Natural killer cell (primary cell): ENCODE measurements at places on chromosomes 5 and 9. TPM values are rescaled to one million over a fixed set of nuclear protein-coding genes. Genes with fewer than 3 reads are reported as not detected.

Gene CDC23
- 24.6 TPM for total RNA-seq

Gene PCSK1
- not detected for total RNA-seq

Gene SOHLH1
- not detected for total RNA-seq

- H3K27me3 ChIP-seq: no peaks in the 10 kb centered on the region
- H3K36me3 ChIP-seq: no peaks in the 10 kb centered on the region
- H3K27ac ChIP-seq: no peak overlapping the region
- H3K4me1 ChIP-seq: no peaks in the 10 kb centered on the region
- DNase-seq: no peak
- no peak overlapping the region for H3K4me3 ChIP-seq
Measured at GRCh38 chr5:135233477-135233876, 165.6 kb downstream of the MACROH2A1 start.

- H3K27ac ChIP-seq: no peak overlapping the region
- no peaks in the 10 kb centered on the region for H3K36me3 ChIP-seq
- no peak for DNase-seq
- H3K4me3 ChIP-seq: no peak overlapping the region
- H3K27me3 ChIP-seq: no peaks in the 10 kb centered on the region
Measured at GRCh38 chr9:9108641-9109040, 1309.1 kb upstream of the DMAC1 start.

DNA sequence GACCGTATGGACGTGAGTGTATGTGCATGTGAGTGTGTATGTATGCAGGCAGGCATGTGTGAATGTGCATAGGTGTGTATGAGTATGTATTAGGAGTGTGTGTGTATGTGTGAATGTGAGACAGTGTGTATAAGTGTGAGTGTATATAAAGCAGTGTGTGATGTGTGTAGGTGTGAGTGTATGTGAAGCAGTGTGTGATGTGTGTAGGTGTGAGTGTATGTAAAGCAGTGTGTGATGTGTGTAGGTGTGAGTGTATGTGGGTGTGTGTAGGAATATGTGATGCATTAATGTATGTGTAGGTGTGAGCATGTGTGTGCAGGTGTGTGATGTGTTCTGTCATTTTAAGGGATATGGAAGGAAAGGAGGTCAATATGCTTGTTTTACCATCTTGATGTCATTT, 215.5 kb downstream of the GADD45G start:
- no peak overlapping the region for H3K27ac ChIP-seq
- no peak overlapping the region for H3K4me3 ChIP-seq
- DNase-seq: no peak
- H3K36me3 ChIP-seq: no peaks in the 10 kb centered on the region

DNA sequence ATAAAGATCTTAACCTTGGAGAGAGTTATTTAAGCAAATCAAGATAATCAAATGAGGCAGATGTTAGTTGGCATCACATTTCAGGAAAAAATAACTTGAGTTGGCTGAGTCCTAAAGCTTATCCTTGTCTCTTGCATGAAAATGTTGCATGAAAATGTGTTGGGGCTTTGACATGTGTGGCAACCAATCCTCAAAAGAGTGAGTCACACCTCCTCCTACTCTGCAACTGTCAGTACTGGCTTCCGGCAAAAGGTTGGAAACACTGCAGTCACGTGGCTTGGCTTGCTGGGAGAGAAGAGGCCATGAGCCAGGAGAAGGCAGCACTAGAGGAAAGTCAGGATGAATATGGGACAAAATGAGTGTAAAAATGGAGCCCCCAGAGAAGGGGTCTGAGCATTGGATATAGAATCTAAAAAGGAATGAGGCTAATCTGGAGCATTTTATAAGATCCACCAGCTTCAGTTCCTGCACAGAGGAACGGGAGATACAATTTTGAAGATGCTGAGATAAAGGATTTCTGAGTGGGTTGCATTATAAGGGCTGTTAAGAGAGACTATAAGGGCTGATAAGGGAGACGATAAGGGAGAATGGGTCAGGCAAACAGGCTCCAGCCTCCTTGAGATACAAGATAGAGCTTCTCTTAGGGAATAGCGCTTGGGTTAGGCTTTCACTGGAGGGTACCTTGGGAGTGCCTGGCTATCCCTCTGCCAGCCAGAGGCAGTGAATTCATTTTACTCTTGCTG, 43.1 kb downstream of the SPATA31D1 start:
- DNase-seq: no peak
- no peak overlapping the region for H3K27ac ChIP-seq
- no peaks in the 10 kb centered on the region for H3K36me3 ChIP-seq
- H3K4me3 ChIP-seq: no peak overlapping the region

- H3K36me3 ChIP-seq: no peaks in the 10 kb centered on the region
- H3K27ac ChIP-seq: no peak overlapping the region
- no peaks in the 10 kb centered on the region for H3K4me1 ChIP-seq
Measured at GRCh38 chr5:129746876-129747275, 1.0 kb upstream of the MINAR2 start.

- H3K4me1 ChIP-seq: no peaks in the 10 kb centered on the region
- H3K4me3 ChIP-seq: no peak overlapping the region
- H3K36me3 ChIP-seq: peaks cover 29% of the 10 kb centered on the region
Measured at GRCh38 chr5:90402521-90403255, 6.9 kb downstream of the CETN3 start.

DNA sequence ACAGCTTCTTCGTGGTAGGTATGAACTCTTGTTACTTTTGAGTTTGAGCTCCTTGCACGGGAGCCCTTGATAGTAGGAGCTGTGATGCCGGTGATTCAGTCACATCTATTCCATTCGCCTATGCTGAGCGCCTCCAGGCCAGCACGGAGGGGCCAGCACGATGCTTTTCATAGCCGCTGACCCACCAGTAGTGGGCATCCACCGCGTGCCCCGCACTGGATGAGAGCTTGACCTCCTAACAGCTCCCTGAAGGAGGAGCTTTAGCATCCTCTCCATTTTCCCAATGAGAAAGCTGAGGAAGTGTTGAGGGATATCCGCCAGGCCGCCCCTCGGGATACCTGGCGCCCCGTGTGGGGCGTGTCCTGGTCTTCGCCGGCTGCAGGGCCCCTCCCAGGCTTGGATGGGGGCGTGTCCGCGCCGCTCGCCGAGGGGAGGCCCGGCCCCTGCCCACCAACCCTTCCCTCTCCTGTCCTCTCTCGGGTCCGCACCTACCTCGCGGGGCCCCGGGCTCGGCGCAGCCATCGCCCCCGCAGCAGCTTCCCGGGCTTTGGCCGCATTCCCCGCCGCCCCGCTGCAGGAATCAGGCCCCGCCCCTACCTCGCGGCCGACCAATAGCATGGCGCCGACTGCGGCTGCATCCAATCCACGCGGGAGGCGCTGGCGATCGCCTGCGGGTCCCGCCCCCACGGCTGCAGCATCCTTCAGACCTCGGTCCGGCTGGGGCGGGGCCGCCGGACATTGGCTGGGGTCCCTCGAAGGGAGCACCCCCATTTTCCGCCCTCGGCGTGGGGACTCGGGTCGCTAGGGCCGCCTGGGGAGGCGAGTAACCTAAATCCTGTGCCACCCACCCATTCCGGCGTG, at the start of gene PIP5KL1:
Gene PIP5KL1 (minus strand): TSS at position 547 of the 861 bp plus-strand sequence. CDS start 25 bp downstream, at position 522.
- DNase-seq: peak; percentile 73
- no peak within 1 kb of the TSS for H3K27ac ChIP-seq
- H3K27me3 ChIP-seq: peaks cover 18% of the 10 kb centered on the region
- H3K4me1 ChIP-seq: peaks cover 43% of the 10 kb centered on the region
- H3K36me3 ChIP-seq: peaks cover 2% of the 10 kb centered on the region

- DNase-seq: no peak
- no peaks in the 10 kb centered on the region for H3K36me3 ChIP-seq
- no peaks in the 10 kb centered on the region for H3K27me3 ChIP-seq
- H3K4me1 ChIP-seq: no peaks in the 10 kb centered on the region
- no peak overlapping the region for H3K4me3 ChIP-seq
Measured at GRCh38 chr5:94345257-94345656, 273.1 kb downstream of the KIAA0825 start.

DNA sequence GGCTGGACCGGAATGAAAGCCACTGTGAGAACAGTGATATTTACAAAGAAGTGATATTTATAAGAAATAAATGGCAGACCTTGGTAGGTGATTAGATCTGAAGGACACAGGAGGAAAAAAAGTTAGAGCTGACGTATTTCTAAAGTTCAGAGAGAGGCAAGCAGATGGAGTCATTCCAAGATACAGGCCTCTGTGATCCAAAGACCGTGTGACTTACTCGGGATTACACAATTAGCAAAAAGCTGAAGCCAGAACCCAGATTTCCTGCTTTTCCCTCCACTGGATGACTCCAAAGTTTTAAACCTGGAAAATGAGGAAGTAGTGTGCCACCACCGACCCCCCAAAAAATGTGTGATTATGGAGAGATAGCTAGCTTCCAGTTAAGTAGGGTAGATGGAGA, 3.1 kb upstream of the DOCK8 start:
- no peak overlapping the region for H3K27ac ChIP-seq
- peaks cover 14% of the 10 kb centered on the region for H3K4me1 ChIP-seq
- H3K36me3 ChIP-seq: no peaks in the 10 kb centered on the region
- DNase-seq: no peak
- H3K27me3 ChIP-seq: no peaks in the 10 kb centered on the region
- H3K4me3 ChIP-seq: no peak overlapping the region

- DNase-seq: no peak
- H3K27ac ChIP-seq: peak overlapping the region; percentile 81
- no peaks in the 10 kb centered on the region for H3K27me3 ChIP-seq
- no peaks in the 10 kb centered on the region for H3K36me3 ChIP-seq
Measured at GRCh38 chr5:65924366-65925043, 1.9 kb upstream of the ERBIN start.

DNA sequence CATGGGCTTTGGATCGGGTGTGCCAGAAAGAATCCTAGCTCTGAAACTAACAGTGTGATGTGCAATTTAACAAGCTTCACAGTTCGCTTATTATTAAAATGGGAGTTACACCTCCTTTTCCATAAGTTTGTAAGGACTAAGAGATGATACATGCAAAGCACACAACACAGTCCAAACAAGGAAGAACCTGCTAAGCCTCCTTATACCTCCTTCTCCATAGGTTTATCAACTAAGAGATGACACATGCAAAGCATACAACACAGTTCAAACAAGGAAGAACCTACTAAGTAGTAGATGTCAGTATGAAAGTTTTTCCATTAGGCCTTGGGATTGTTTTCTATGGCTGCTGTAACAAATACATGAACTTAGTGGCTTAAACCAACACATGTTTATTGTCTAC, 215.9 kb downstream of the DCP2 start:
- H3K4me3 ChIP-seq: no peak overlapping the region
- no peaks in the 10 kb centered on the region for H3K36me3 ChIP-seq
- no peak overlapping the region for H3K27ac ChIP-seq
- no peaks in the 10 kb centered on the region for H3K27me3 ChIP-seq
- no peak for DNase-seq
- H3K4me1 ChIP-seq: no peaks in the 10 kb centered on the region
